ENCODE measurements at places on chromosomes 12 and 14.

GRCh38 chr12:48717252-48717695 lies 767 bp upstream of the CCNT1 start:
- DNase-seq: no peak

- DNase-seq: no peak
Measured at GRCh38 chr12:65497660-65498059, 219.2 kb downstream of the MSRB3 start.

DNA sequence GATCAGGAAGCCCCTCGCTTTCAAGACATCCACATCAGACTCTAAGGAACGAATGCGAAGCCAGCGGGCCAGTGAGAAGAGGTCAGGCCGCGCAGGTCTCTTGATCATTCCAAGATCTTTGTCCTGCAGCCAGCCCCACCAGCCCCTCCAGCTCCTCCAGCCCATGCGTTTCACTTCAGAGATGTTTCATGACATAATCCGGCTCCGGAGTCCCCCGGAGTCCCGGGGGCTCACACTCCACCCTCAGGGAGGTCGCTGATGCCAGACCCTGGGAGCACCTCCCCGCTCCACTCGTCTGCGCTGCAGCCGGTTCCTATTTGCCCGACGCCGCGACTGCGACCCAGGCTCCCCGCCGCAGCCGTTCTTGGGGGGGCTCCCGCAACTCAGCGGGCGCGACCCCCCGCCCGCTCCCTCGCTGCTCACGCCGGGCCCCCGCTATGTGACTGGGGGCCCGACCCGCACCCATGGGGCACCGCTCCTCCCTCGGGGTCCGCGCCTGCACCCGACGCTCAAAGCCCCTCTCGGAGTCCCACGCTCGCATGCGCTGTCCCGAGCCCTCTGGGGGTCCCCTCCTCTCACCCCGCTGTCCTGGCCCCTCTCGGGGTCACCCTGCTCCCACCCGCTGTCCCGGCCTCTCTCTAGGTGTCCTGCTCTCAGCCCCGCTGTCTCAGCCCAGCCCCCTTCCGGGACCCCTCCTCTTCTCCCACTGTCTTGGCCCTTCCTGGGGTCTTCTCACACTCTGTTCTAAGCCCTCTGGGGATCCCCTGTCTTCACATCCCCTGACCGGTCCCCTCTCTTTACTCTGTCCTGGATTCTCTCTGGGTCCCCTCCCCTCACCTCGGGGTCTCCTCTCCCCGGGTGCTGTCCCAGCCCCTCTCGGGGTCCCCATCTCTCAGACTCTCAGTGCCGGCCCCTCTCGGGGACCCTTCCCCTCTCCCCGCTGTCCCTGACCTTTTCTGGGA lies 1.1 kb downstream of the TAOK3 start:
- no peak for DNase-seq

DNA sequence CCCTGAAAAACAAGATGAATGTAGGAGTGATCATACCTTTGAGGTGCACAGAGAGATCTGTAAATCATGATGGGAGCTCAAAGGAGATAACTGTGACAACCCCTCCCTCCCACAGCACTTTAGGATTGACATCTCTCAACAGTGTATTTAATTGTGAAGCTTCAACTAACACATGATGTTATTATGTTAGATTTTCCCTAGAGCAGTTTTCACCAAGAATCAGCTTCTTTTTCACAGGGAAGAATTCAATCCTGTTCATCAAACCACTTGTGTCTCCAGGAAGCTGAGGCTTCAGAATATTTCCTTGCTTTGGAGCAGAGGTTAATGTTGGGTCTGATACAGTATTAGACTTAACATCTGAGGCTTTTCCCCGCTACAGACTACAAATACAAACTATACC lies 11.8 kb downstream of the RPS6KA5 start:
- no peak for DNase-seq

DNA sequence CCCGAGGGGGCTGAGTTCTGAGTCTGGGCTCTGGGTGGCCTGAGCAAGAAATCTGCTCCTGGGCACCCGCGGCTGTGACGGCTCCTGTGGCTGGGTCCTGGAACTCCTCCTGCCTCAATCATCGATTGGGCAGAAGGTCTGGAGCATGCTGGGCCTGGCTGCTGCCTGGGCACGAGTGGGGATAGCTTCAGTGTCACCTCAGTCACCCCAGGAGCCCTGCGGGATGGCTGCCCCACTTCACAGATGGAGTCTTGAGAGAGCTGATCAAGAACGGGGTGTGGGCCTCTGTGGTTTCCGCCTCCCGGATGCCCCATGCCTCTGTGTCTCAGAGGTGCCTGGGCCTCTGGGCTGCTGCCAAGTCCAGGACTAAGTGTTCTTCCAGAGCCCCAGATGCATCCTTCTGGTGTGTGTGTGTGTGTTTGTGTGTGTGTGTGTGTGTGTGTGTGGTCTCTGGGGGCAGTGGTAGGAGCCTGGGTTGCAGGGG lies 185.6 kb upstream of the C14orf180 start:
- DNase-seq: peak; percentile 86

GRCh38 chr14:21426692-21427091 lies 29.2 kb downstream of the CHD8 start:
- DNase-seq: no peak

- no peak for DNase-seq
Measured at GRCh38 chr12:4855121-4855924, 54.4 kb upstream of the KCNA1 start.

DNA sequence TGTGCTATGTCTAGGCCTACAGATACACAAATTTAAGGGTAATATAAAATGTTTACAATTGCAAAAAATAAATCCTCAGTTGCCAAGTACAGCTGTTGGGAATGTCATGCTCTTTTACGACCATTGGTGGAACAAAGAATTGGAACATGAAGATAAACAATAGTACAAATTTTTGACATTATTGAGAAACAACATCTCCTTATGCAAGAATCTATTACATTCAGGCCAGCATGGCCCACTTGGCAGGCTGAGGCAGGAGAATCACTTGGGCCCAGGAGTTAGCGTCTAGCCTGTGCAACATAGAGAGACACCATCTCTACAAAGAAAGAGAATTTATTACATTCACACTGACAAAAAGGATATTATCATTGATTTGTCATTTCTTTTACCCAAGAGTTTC lies 135.9 kb upstream of the NTF3 start:
- no peak for DNase-seq

- DNase-seq: no peak
Measured at GRCh38 chr12:76878099-76878898, 520 bp downstream of the CSRP2 start.

DNA sequence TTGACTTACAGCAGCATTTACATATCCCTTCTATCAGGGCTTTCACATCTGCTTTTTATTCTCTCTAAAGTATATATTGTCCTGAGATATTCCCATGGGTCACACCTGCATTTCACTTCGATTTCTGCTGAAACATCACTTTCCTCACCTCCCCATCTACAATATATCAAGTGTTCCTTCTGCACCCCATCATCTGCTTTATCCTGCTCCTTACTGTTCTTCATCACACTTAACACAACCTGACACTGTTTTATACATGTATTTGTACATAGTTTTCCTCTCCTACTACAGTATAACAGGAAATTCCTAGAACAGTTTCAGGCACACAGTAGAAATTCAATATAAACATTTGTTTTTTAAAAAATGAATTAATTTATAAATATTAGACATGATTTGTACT lies 203.1 kb downstream of the EGLN3 start:
- no peak for DNase-seq

- no peak for DNase-seq
Measured at GRCh38 chr14:69475194-69475818, 9.2 kb upstream of the PLEKHD1 start.

DNA sequence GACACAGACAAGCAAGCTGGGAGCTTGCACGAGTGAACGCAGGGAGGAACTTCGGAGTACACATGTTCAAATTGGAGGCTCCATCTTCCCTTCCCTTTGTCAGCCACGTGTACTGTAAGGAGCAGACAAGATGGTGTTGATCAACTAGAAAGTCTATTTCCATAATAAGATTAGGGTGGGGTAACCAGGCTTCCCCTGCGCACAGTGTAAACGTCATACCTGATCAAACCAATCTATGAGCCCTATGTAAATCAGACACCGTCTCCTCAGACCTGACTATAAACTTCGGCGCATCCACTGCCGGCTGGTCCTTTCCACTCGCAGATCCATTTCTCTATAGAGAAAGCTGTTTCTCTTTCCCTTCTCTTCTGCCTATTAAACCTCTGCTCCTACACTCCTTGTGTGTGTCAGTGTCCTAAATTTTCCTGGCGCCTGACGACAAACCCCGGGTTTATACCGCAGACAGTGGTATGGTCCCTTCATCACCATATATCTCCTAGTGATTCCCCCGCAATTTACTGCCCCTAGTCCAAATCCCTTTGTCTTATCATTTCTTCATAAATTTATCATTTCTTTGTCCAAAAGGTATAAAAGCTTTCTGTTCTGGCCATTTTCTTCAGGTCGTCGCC lies 7.5 kb upstream of the ETFBKMT start:
- no peak for DNase-seq

GRCh38 chr12:100656141-100656540 lies 82.7 kb downstream of the GAS2L3 start:
- DNase-seq: no peak

GRCh38 chr12:48000878-48001504 lies 3.3 kb downstream of the COL2A1 start:
- DNase-seq: no peak

GRCh38 chr12:132604151-132604618 lies 6.2 kb downstream of the LRCOL1 start:
- DNase-seq: no peak

DNA sequence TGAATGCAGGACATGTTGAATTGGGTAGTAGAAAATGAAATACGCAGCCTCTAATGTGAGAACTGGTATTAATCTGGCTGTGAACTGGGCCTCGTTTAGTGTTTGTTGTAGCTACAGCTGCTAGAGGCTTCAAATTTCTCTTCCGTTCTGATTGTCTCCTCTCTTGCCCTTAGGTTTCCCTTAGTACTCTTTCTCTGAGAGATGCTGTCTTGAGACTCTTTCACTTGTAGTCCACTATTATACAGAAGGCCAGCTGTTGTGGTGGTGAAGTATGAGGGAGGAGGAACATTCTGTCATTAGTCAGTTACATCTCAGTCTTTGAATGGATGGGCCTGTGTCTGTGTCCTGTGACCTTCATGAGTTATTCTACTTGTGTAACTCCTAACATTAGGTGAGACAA lies 322.0 kb downstream of the TMTC2 start:
- DNase-seq: no peak

GRCh38 chr12:132211816-132212215 lies 67.6 kb downstream of the NOC4L start:
- no peak for DNase-seq

DNA sequence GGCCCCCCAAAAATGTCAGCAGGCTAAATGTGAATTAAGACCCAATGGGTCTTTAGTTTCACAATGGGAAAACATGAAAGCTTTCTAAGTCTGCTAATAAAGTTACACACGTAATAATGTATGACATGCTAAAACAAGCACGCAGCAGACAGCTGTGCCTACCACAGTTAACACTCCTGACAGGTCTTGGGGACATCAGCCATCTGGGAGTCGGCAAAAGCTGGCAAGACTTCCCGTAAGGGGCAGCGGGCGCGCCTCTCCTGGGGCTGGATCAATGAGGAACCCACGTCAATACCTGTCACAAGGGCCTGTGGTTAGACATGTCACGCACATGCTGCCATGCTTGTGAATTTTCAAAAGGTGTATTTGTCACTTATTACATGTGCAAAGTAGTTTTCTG lies 45.0 kb downstream of the ACTN1 start:
- no peak for DNase-seq

- no peak for DNase-seq
Measured at GRCh38 chr12:95083471-95083870, 10.1 kb upstream of the NR2C1 start.

- DNase-seq: no peak
Measured at GRCh38 chr14:19947413-19948090, 16.8 kb downstream of the OR4K1 start.

DNA sequence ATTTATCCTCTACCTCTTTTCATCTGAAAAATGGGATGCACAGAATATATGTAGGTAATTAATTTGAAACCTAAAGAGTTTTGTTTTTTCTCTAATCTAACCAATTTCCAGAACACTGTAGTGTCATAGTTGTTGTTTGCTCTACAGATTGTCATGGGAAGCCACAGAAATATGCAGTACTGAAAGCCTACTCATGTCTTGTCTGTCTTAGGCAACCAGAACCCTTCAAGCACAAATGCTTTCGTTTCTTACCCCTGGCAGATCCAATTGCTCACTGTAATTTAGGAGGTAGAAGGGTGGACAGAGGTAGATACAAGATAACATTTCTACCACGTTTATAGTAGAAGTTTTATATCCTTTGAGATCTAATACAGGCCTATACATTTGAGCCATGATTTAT lies 330.2 kb upstream of the NOVA1 start:
- DNase-seq: no peak

GRCh38 chr14:75238756-75239455 lies 39.7 kb upstream of the FOS start:
- no peak for DNase-seq

GRCh38 chr12:104793285-104793684 lies 164.8 kb downstream of the SLC41A2 start:
- DNase-seq: no peak

DNA sequence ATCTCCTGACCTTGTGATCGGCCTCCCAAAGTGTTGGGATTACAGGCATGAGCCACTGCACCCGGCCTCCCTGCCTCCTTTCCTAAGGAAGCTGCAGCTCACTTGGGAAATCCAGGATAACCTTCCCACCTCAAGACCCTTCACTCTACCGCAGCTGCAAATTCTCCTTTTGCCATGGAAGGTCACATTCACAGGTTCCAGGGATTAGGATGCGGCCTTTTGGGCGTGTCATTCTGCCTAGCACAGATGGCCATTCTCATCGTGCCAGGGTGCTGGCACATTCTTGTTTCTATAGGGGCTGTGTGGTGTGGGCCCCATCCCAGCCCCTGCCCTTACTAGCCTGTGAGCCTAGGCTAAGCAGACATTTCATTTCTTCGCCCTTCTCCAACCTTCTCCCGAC lies 219.9 kb downstream of the CHST11 start:
- no peak for DNase-seq

GRCh38 chr14:37819155-37820015 lies 224.0 kb downstream of the TTC6 start:
- no peak for DNase-seq

- DNase-seq: peak; percentile 15
Measured at GRCh38 chr14:95248432-95248831, 71.3 kb downstream of the CLMN start.

DNA sequence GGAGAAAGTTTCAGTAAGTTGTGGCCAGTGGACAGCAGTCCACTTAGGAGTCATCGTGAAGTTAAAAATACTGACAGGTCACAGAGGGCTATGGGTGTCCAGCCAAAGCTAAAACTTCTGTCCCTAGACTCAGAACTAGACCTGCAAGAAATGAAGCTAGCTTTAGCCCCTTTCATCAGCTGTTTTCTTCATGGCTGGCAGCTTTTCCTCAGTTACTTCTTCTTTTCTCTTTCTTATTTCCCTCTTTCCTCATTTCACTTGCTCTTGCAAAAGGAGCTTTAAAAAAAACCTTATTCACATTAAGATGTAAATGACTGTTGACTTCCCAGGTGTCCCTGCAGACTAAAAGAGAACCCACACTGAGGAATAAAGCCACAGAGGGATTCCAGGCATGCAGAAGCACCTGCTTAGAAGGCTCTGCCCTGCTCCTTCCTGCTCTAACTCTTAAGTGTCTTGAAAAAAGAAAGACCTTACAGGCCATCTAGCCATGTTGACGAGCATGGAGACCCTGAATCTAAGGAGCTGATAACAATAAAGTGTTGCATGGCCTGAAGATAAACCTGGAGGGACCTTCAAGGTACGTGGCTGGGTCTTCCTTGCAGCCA lies 69.7 kb upstream of the CCND2 start:
- no peak for DNase-seq

All from cardiac septum (tissue), 1 donor.